ENCODE measurements at places on chromosomes 1 and 21.
A peak's percentile ranks its signal among the peaks of the same experiment; 100 is the strongest.

GRCh38 chr1:116453481-116453880, 80.4 kb downstream of the ATP1A1 start:
- no peak for DNase-seq

DNA sequence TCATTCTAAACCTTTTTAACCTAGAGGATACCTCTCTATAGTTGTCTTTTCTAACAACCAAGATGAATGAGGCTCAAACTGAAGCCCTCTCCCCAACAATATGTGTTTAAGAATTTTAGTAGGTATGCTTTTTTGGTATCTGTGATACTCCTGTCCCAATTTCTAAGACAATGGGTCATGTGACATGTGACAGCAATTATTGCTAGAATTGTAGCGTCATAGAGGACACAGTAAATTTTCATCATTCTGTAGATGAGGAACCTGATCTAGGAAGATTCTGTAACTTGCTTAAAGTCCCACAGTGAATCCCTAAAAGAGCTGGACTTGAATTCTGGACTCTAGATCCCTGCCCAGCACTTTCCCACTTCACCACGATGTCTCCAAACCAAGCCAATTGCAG, 11.6 kb upstream of the CASQ1 start:
- DNase-seq: no peak

DNA sequence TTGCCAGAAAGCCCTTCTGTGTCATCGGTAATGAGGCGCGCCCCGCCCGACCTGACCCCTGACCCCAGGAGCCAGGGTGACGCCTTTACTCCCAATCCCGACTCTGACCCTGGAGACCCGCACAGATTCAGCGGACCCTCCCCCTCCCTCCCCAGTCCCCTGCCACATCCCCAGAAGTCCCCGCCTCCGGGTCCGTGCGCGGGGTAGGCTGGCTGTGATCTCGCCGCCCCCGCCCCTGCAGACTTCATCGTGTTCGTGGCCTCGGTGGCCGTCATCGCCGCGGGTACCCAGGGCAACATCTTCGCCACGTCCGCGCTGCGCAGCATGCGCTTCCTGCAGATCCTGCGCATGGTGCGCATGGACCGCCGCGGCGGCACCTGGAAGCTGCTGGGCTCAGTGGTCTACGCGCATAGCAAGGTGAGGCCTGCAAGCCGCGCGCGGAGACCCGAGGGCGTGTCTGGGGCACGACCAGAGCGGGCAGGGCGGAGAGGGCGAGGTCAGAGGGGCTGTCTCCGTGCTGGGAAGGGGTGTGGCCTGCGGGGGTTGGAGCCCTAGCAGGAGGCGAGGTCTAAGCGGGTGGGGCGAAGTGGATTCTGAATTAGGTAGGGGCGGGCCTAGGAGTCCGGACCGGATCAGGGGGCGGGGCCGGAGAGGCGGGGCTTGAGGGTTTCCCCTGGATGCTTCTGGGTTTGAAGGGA, 34.8 kb downstream of the KCNQ4 start:
- DNase-seq: peak; percentile 82

DNA sequence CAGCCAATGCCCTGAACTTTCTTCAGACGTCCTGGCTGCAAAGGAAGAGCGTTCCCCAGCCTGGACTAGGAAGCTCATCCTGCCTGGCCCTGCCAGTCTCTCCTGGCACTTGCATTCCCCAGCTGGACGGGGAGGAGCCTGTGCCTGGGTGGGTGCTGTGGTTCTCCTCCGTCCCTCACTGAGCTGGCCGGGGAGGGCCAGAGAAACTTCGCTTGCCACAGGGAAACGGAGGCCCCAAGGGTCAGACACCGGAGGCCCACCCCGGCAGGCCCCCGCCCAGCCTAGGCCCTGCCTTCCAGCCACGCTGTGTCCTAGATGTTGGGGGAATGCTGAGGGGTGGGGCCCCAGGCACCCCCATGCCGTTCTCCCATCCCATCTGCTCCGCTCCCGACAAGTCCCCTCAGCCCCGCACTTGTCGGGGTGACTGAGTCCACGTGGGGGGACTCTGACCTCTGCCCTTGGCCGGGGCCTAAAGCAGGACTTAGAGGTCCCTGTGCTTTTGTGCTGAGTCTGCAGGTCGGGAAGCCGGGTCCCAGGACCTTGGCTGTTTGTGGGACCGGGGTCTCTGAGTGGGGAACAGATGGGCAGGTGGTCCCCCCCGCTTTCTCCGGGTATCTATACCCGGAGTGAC, 4.8 kb downstream of the FTCD start:
- no peak for DNase-seq

DNA sequence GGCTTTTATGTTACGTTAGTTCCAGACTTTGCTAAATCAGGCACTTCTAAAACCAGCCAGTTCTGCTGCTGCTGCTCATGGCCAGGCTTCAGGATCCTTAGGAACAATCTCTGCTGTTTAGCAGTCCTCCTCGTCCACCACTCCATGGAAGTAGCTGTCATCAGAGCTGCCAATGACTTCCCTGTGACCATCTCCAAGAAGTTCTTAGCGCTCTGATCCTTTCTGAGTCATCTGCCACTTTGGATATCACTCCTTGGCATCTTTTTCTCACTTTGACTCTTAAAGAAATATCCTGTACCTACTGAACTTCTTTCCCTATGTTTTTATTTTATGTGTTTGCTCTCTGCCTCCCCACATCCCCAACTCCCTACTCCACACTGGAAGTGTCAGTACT, 14.7 kb upstream of the IRF2BP2 start:
- no peak for DNase-seq

- no peak for DNase-seq
These were observed at the start of gene FCAMR for GRCh38 chr1:206970446-206970845. Gene FCAMR (minus strand): TSS chr1:206970460. CDS start chr1:206970125, 335 bp downstream.

DNA sequence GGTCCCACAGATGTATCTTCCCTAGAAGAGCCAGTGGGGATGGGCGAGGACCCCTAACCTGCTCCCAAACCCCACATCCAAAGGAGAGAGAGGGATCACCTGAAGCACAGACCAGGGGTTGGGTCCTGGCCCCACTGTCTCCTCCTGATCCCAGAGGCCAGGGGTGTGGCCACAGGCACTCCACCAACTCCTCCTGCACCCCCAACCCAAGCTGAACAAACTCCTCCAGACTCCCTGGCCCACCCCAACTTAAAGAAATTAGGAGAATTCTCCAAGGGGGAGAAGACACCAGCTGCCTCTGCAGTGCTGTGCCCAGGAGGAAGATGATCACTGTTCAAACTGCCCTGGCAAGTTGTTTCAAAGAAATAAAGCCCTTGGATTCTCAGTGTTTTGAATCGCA, 4.5 kb upstream of the PRAMEF12 start:
- DNase-seq: no peak

- DNase-seq: no peak
These were observed 9.2 kb upstream of the TNFRSF1B start for GRCh38 chr1:12157366-12158231.

DNA sequence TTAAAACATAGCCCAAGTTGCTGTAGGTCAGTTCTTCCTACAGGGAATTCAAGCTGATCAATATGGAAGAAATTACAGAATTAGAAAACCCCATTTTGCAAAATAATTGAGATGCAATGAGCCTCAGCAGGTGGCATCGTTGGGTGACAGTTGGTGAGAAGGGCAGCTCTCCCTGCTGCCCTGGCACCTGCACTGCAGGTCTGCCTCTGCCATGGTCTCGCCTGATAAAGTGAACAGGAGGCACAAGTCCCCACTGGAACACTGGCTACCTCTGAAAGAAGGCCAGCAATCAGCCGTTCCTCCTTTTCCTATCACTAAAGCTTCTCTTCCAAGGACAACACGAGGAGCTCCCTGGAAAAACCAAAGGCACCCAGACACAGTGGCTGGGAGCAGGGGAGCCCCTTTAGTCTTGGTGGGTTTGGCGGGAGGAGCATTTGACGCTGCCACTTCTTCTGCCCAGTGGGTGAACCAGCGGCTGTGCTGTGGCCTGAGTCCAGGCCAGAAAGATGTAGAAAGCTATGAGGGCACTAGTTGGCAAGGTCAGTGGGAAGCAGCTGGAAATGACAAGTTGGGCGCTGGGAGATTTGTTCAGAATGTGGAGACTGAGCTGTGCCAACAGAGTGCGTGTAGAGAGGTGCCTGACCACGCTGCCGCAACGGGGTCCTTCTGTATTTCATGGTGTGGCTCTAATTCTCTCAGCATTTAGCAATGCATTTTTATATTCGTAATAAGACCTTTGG, 93.1 kb downstream of the RIPK4 start:
- DNase-seq: no peak

DNA sequence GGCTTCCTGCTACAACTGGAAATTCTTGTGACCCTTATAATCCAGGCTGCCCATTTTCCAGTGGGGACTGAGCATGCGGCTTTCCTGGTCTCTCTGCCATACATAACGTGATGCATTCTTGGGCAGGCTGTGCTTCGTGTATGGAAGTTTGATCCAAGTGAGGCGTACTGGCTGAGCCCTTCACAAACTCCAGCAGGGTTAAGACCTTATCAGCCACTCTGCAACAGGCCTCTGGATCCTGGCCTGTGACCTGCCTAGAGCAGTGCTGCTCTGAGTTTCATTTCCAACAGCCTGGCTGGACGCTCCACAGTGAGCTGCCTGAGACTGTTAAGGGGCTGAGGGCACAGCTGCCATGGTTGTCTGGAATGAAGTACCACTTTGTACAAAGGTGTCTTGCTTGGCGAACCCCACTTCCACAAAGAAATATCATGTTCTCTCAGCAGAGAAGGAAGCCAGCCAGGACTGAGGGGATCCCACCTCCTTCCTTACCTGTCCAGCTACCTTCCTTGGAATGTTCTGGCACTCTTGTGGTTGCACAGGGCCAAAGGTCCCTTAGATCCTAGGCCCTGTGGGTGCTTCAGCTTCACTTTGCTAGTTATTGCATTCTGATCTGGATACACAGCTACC, 28.5 kb upstream of the XPR1 start:
- no peak for DNase-seq

- DNase-seq: no peak
These were observed 12.2 kb downstream of the PSRC1 start for GRCh38 chr1:109270623-109271317.

DNA sequence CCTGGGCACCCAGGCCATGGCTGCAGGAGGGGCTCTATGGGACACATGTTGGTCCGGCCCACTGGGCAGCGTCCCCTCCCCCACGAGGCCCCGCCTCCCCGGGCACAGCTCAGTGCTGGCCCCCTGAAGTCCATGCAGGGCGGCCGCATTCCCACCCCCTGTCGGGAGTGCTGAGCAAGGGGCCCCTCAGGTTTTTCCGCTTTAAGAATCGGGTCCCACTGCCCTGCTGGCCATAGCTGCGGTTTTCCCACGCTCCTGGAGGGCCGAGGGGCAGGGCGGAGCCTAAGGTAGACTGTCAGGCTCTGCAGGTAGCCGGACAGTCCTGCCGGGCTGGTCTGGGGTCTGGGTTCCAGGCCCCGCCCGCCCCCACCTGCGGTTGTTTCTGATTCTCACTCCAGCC, 43.5 kb upstream of the CCDC27 start:
- no peak for DNase-seq

GRCh38 chr1:154263465-154264332, 8.7 kb upstream of the HAX1 start:
- no peak for DNase-seq

DNA sequence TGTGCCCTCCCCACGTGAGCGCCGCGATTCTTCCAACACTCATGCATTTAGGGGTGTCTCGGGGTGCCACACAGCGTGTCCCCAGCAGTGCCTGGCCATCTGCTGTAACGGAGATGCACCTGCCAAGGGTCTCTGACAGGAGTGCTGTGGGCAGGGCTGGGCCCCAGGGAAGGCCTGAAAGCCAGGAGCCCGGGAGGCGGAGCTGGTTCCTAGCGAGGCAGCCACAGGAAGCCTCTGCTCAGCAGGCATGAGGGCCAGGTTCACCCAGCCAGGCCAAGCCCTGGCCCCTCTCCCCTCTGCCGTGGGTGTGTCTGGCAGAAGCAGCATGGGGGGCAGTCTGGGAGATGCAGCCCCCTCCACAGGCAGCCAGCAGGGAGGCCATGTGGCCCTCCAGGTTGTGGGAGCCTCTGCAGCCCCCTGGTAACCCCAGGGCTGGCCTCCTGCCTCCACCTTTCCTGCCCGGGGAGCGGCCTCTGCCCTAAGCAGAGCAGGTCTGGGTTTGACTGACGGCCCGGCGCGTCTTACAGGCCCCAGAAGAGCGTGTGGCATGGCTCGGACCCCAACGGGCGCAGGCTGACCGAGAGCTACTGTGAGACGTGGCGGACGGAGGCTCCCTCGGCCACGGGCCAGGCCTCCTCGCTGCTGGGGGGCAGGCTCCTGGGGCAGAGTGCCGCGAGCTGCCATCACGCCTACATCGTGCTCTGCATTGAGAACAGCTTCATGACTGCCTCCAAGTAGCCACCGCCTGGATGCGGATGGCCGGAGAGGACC, 30.4 kb downstream of the SLC19A1 start:
- no peak for DNase-seq

- no peak for DNase-seq
These were observed 6.8 kb downstream of the LAPTM5 start for GRCh38 chr1:30750731-30751291.

- no peak for DNase-seq
These were observed 6.4 kb downstream of the PTAFR start for GRCh38 chr1:28170001-28170596.

GRCh38 chr21:18157406-18157805, 87.2 kb upstream of the CHODL start:
- no peak for DNase-seq

GRCh38 chr1:71339238-71339637, 258.4 kb upstream of the ZRANB2 start:
- no peak for DNase-seq

DNA sequence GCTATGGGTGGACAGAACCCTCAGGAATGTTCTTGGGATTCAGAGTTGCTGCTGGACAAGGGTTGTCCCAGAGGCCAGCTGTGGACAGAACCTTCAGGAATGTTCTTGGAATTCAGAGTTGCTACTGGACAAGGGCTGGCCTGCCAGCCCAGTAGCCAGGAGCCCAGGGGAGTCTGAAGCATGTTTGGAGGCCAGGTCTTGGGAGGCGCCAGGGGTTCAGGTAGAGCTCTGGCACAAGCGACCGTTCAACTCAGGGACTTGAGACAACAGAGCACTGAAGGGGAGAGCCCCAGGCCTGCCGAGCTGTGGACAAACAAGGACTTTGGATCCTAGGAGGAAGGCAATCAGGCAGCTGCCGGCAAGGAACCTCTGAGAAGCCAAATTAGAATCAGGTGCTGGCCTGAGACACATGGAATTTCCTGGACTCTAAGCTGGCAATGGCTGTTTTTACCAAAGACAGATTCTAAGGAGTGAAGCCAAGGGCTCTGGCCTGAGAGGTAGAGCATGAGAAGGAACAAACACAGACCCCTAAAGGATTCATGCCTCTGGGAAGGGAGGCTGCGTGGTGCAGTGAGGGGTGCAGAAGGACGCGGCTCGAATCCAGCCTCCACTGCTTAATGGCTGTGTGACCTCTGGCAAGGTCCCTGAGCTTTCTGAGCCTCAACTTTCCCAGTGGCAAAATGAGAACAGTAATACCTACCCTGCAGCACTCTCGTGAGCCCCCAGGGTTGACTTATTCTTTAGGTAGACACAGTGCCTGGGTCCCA, 13.4 kb downstream of the PLA2G5 start:
- DNase-seq: no peak

All from activated CD4-positive, alpha-beta T cell treated with anti-CD3 and anti-CD28 coated beads, Interleukin-2, amount 50 U/mL, for 4 hours (primary cell).